ENCODE measurements at places on chromosomes 6 and 20.

DNA sequence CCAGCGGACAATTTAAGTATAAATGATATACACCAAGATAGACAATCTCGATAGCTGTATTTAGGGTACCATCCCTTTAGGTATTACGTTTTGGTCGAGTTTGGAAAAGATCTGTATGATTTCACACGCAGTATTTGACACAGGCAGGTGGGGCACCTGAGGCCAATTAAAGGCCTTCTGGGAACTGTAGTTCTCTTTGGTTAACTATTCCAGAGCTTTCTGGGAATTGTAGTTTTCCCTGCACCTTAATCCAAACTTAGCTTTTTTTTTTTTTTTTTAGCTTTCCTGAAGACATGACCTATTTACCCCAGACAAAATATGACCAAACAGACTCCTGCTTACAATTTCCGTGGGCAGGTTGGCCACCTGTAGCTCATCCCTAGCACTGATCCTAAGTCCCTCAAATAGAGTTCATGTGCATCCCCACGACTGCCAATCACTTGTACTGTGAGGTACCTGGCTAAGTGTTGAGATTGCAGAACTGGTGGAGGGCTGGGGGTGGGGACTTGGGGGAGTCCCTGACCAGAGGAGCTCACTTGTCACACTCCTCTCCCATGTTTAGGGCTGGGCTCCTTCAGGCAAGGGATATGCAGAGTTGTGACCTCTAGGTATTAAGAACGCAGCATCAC is 999 bp upstream of the EHMT2 start:
- H3K4me1 ChIP-seq: peaks cover 42% of the 10 kb centered on the region
- peak overlapping the region; percentile 88 for H3K27ac ChIP-seq
- peak; percentile 62 for DNase-seq
- H3K27me3 ChIP-seq: no peaks in the 10 kb centered on the region
- H3K4me3 ChIP-seq: peak overlapping the region; percentile 92

DNA sequence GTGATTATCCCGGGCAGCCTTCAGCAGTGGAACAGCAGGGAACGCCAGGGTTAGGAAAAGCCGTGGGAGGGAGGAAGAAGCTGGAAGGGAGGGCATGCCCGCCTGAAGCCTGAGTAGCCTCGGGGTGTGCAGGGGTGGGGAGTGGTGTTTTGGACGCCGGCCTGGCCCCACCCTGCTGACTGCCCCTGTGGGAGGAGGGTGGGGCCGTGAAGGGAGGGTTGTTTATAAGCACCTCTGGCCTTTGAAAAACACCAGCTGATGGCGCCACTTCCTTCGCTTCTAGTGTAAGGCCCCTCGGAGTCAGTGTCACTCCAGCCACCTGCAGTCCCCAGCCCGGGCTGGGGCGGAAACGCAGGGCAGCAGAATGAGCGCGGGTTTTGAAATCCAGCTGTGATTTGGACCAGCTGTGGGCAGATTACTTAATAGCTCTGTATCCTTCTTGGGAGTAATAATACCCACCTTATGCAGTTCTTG is 52.8 kb upstream of the BMP6 start:
- no peaks in the 10 kb centered on the region for H3K36me3 ChIP-seq
- no peaks in the 10 kb centered on the region for H3K27me3 ChIP-seq
- H3K4me3 ChIP-seq: no peak overlapping the region
- H3K27ac ChIP-seq: no peak overlapping the region

- no peak overlapping the region for H3K4me3 ChIP-seq
- no peaks in the 10 kb centered on the region for H3K4me1 ChIP-seq
- no peaks in the 10 kb centered on the region for H3K36me3 ChIP-seq
- no peak for DNase-seq
These were observed 17.5 kb downstream of the KIAA1755 start for GRCh38 chr20:38242848-38243708.

DNA sequence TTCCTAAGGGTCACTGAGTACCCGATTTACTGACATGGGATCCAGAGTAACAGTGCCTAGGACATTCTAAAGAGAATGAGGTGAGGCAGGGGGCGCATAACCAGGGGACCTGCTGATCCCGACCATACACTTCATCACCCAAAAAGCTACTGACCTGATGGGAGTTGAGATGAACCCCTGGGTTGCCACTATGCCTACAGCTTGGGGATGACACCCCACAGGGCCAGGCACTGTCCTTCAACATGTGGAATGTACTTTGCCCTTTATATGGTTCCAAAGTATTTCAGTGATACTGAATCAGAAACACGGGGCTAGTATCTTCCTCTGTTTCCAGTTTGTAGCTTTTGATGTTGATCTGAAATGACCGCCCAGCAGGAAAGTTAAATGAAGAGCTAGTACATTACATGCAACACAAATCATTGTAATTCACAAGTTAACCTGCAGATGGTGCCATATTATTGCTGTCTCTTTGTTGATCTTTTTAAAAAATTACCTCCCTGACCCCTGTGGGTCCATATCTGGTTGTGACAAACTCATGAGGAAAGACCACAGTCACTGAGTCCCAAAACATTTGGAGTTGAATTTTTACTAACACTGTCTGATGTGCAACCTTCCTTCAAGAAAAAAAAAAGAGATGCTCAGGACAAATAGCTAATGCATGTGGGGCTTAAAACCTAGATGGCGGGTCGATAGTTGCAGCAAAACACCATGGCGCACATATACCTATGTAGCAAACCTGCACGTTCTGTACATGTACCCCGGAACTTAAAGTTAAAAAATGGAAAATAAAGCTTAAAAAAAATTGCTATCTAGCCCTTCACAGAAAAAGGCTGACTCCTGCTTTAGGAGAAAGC is 42.7 kb upstream of the GCNT2 start:
- H3K27me3 ChIP-seq: no peaks in the 10 kb centered on the region
- no peak overlapping the region for H3K4me3 ChIP-seq
- no peak for DNase-seq
- H3K27ac ChIP-seq: no peak overlapping the region
